ENCODE measurements at places on chromosomes 11 and 22.

- DNase-seq, result no peak
Observed at GRCh38 chr11:113684496-113684895, 21.6 kb downstream of the TMPRSS5 start.

- no peak for DNase-seq
Observed at GRCh38 chr11:60129853-60130252, 41.4 kb downstream of the MS4A2 start.

DNA sequence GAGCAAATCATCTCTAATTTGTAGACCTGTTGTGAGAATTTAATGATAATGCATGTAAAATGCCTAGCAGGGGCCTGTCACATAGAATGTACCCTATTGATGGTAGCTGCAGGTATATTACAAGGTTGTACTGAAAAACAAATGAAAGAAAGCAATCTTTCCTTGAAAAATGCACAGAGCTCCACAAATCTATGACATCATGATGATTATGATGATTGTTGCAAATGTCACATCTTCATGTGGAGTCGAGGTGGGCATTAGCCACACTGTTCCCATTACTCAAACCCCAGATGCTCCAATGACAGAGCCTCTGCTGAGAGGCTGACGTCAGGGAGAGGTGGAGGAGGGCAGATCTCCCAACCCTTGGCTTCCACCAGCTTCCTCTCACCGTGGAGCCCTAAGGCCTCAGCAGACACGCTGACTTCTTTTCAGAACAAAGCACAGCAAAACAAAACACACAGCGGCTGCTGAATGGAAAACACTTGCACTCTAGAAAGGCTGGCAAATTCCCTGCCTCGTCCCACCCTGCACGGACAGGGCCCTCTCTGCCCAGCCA lies 298.3 kb downstream of the KIRREL3 start:
- DNase-seq, result peak; percentile 19

- DNase-seq, result no peak
Observed at GRCh38 chr11:83759148-83759547, 473.0 kb upstream of the CCDC90B start.

DNA sequence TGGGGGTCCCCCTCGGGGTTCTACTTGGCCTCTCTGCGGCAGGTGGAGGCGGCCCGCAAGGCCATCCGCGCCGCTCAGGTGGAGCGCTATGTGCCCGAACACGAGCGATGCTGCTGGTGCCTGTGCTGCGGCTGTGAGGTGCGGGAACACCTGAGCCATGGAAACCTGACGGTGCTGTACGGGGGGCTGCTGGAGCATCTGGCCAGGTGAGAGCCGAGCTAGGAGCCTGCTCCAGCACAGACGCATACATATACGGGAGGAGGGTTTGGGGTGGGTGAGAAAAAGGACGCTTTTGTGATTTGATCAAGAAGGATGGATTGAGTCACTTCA lies 415 bp downstream of the CENATAC start:
- no peak for DNase-seq

DNA sequence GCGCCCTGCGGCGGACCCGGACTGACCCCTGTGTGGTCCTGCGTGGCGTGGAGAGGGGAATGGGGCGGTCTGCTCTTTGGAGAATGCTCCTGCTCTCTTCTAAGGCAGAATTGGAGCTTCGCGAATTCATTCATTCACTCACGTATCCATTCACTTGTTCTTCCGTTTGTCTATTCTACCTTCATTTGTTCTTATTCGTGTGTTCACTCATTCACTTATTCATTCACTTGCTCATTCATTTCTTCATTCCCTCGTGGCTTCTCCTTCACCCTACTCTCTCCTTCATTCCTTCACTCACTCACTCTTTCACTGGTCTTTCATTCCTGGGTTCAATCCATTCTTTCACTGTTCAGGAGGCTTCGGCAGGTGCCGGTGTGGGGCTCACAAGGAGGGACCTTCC lies 69.6 kb downstream of the WNT7B start:
- DNase-seq, result no peak

- DNase-seq, result peak; percentile 25
Observed at GRCh38 chr11:83720675-83721074, 434.5 kb upstream of the CCDC90B start.

GRCh38 chr11:75557666-75558494 lies 4.2 kb upstream of the SERPINH1 start:
- DNase-seq, result no peak

- DNase-seq, result peak; percentile 79
Observed at GRCh38 chr11:111604392-111605009, 2.3 kb downstream of the SIK2 start.

DNA sequence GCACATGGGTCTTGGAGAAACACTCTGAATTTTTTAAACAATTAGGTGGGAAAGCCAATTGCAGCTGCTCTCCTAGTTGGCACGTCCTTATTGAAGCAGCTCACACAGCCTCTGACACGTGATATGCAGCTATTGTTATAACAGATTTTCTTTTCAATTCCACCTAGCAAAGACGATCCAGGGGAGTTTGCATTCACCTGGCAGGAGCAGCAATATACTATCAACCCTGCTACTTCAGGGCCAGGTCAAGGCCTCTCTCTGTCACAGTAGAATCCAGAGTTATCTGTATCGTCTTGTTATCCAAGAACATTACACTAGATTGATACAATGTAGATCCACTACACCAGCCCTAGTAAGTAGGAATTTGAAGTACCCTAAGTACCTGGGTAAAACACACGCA lies 8.3 kb downstream of the KRTAP5-11 start:
- no peak for DNase-seq

GRCh38 chr11:112652786-112653390 lies 308.3 kb upstream of the NCAM1 start:
- DNase-seq, result no peak

GRCh38 chr11:127023991-127024390 lies 23.4 kb upstream of the KIRREL3 start:
- DNase-seq, result no peak

Measured in neural progenitor cell (in vitro differentiated cells).